ENCODE measurements at places on chromosomes 7 and 10. TPM values are rescaled to one million over a fixed set of nuclear protein-coding genes. Genes with fewer than 3 reads are reported as not detected.

Gene OR9A2
- not detected for total RNA-seq

Gene SAMD9L
- total RNA-seq = 8.6 TPM

Gene RBM17
- total RNA-seq = 50.6 TPM

Gene UPK3B
- total RNA-seq = 2.7 TPM

Gene ASB10
- total RNA-seq = not detected

Gene CTTNBP2
- total RNA-seq = 25.0 TPM

Gene POT1
- total RNA-seq = 30.9 TPM

Gene CD36
- 102 TPM for total RNA-seq

Gene CRPPA
- 1.2 TPM for total RNA-seq

DNA sequence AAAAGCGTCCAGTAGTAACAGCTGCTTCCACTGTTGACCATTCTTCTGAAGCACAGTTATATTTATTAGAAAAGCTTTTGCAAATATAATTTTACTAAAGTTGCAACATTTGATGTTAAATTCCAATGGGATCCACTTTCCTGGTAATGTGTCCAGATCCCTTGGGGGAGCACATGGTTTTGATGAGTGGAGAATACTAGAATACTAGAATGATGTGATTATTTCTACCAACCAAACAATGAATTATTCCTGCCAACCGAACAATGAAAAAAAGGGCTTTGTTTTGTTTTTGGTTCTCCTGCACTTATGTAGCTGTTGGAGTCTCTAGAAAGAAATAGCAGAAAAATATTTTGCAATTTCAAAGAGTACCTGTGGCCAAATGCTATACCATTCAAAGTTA, 59.1 kb downstream of the BPGM start:
- peak overlapping the region; percentile 87 for H3K27ac ChIP-seq
- H3K4me1 ChIP-seq = peaks cover 31% of the 10 kb centered on the region
- no peaks in the 10 kb centered on the region for H3K27me3 ChIP-seq
- no peak overlapping the region for H3K4me3 ChIP-seq
- no peaks in the 10 kb centered on the region for H3K36me3 ChIP-seq

DNA sequence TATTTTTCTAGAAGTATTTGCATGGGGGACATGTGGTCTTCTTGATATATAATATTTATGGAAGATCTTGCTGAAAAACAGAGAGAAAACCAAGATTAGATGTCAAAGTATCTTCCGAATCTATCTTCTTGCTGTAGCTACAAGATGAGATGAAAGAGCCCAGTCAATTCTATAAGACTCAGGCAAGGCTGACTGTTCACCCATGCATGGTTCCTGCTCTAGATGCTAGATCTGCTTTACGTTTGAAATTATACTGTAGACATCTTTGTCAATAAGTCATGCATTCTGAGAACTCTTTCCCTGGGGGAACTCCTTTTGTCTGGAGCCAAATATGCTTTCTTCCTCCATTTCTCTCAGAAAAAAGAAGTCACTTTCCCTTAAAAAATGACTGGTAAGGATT, 1292.0 kb downstream of the XPNPEP1 start:
- H3K4me1 ChIP-seq = no peaks in the 10 kb centered on the region
- DNase-seq = no peak
- H3K4me3 ChIP-seq = no peak overlapping the region
- H3K36me3 ChIP-seq = no peaks in the 10 kb centered on the region

GRCh38 chr7:151871904-151872303, 5.0 kb downstream of the PRKAG2 start:
- H3K27me3 ChIP-seq = no peaks in the 10 kb centered on the region
- H3K36me3 ChIP-seq = no peaks in the 10 kb centered on the region
- H3K4me3 ChIP-seq = no peak overlapping the region
- no peak for DNase-seq
- H3K4me1 ChIP-seq = peaks cover 49% of the 10 kb centered on the region
- H3K27ac ChIP-seq = no peak overlapping the region

GRCh38 chr7:6232116-6232515, 40.3 kb downstream of the CYTH3 start:
- H3K27me3 ChIP-seq = no peaks in the 10 kb centered on the region
- H3K4me3 ChIP-seq = no peak overlapping the region
- H3K36me3 ChIP-seq = no peaks in the 10 kb centered on the region
- no peak overlapping the region for H3K27ac ChIP-seq

- no peak for DNase-seq
- no peaks in the 10 kb centered on the region for H3K36me3 ChIP-seq
- peak overlapping the region; percentile 88 for H3K27ac ChIP-seq
- H3K4me1 ChIP-seq = peaks cover 87% of the 10 kb centered on the region
Observed at GRCh38 chr10:102775935-102776669, 32.4 kb downstream of the WBP1L start.

DNA sequence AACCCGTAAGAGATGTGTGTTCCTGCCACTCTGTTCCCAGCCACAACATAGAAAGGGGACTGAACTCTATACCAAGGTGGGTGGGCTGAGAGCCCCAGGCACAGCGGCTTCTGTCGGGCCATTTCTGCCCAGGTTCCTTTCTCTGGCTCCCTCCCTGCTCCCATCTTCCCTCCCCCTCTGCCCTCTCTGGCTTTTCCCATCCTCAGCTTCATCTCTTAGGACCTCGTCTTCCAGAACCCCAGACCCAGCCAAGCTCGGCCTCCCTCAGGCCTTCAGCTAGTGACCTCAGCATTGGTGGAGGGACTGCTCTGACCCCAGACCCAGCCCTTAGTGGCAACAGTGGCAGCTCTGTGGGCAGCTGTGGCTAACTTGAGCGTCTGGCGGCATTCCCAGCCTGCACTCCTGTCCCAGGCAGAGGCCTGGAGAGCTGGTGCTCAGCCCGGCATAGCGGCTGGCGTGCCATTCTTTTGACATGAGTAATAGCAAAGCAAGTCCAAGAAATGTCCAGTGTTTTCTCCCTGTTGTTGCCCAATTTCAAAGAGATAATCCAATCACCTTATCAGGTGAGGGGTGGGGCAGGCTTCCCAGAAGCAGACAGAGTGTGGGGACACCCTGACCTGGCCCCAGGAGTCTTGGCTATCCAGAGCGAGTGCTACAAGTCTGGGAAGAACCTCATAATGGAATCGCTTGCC, 15.9 kb downstream of the PTPRE start:
- H3K27ac ChIP-seq = peak overlapping the region; percentile 36
- H3K27me3 ChIP-seq = no peaks in the 10 kb centered on the region
- H3K4me1 ChIP-seq = no peaks in the 10 kb centered on the region
- DNase-seq = no peak

DNA sequence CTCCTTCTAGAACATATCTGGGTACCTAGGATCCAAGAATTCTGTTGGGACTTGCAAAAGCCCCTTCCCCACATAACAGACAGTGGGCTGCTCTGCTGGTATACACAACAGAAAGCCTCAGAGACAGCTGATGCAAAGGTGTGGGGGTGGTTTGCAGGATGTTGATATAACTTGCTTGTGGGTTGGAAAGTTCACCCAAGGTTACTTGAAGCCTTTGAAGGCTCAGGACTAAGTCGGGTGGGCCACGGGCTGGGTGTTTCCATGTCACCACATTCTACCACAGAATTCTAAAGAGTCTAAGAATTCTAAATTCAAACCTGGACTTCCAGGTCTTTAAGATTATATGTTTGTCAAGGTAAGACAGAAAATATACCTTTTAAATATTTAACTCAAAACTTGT, 7.4 kb upstream of the NRCAM start:
- no peaks in the 10 kb centered on the region for H3K4me1 ChIP-seq
- H3K27me3 ChIP-seq = no peaks in the 10 kb centered on the region
- no peak for DNase-seq
- no peaks in the 10 kb centered on the region for H3K36me3 ChIP-seq
- no peak overlapping the region for H3K4me3 ChIP-seq
- no peak overlapping the region for H3K27ac ChIP-seq

DNA sequence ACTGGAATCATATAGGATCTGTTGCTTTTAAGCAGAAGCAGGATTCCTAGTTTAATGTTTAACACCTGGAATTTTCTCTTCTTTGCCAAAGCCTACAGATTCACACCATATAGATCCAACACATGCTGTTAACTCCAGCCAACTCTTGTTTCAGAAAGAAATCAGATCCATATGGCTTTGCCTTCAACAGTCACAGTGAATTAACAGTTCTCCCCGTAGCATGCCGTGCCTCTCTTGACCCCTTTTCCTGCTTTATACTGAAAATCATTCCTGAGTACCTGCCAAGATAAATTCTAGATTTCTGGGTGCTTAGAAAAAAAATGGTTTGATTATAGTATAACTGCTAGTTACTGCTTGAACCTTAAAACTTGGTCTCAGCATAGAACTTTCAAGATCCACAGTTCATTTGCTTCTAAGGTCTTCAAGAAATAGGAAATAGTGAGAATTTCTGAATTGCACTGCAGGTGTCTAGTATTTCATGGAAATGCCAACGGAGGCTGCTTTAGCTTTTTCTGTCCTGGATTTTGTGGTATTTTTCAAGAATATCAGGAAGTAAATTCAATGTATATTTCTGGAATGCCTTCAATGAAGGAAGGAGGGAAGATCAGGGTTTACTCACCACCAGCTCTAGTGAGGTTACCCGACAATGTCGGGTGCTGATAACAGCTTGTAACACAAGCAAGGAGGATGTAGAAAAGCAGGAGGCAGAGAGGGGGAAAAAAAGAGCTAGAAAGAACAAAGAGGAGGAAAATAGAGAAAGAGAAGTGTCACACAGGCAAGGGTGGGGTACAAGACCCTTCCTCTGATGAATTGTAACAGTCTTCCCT, 6.6 kb downstream of the AASS start:
- no peak for DNase-seq
- no peaks in the 10 kb centered on the region for H3K36me3 ChIP-seq
- H3K27ac ChIP-seq = peak overlapping the region; percentile 22

DNA sequence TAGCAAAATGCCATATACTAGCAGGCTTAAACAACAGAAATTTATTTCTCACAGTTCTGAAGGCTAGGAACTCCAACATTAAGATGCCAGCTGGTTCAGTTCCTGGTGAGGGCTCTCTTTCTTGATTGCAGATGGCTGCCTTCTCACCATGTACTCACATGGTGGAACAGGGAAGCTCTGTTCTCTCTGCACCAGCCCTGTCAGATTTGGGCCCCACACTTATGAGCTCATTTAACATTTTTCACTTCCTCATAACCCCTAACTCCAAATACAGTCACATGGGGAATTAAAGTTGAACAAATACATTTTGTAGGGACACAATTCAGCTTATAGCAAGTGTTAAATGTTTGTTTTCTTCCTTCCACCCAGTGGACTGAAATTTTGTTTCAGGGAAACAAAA, 218.6 kb upstream of the TAC1 start:
- no peak for DNase-seq
- H3K27me3 ChIP-seq = no peaks in the 10 kb centered on the region
- H3K4me1 ChIP-seq = no peaks in the 10 kb centered on the region
- H3K27ac ChIP-seq = no peak overlapping the region
- H3K4me3 ChIP-seq = no peak overlapping the region

- no peak overlapping the region for H3K27ac ChIP-seq
- H3K4me3 ChIP-seq = peak overlapping the region; percentile 41
- no peak for DNase-seq
- no peaks in the 10 kb centered on the region for H3K27me3 ChIP-seq
Observed at GRCh38 chr7:124031919-124032318, 948 bp downstream of the TMEM229A start.
